Tibial artery (tissue), 4 donors: ENCODE measurements at places on chromosomes 2 and 18.

- DNase-seq: no peak
Measured at GRCh38 chr2:168722592-168722991, 79.8 kb upstream of the NOSTRIN start.

DNA sequence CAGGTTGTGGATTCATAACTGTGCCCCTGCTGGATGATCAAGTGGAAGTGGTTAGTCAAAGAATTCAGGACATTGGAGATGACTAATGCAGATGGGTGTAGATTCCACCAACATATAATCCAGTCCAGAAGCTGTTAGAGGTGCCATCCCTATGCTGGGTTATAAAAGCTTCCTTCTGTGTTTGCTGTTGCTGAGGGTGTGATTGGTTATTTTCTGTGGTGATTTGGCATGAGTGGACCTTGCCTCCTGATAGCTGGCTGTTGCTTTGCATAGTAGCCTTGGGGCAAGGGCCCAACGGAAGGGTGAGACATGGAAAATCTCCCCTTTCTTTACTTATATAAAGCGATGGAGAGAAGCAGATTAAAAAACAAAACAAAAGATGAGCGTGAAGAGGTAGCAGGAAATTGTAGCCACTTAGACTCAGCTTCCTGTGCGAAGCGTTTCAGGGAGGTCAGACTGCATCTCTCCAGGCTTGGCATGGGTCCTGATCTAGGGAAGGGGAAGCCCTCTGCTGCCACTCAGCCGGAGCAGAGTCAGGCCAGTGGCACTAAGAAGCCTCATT is 190.4 kb downstream of the FMNL2 start:
- peak; percentile 66 for DNase-seq

GRCh38 chr2:26327291-26328272 is 18.4 kb upstream of the SELENOI start:
- no peak for DNase-seq

- no peak for DNase-seq
Measured at GRCh38 chr2:99771681-99772333, 282.0 kb upstream of the REV1 start.

DNA sequence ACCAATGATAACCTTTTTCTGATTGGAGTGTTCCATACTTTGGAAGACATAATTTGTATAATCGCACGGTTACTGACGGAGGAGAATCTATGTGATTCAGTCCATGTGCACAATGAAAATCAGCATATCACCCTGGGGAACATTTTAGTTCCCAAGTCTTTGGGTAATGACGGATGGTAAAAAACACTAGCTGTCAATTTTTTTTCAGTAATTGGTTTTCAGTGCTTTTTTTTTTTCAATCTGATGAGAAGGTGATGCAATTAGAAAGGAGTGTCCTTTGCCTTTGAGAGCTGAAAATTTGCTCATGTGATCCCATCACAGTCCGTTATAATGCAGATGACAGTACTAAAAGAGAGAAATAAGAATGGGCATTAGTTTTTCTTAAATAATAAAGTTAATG is 51.9 kb upstream of the THOC1 start:
- no peak for DNase-seq

GRCh38 chr2:184004948-184005672 is 593.2 kb upstream of the ZNF804A start:
- no peak for DNase-seq

DNA sequence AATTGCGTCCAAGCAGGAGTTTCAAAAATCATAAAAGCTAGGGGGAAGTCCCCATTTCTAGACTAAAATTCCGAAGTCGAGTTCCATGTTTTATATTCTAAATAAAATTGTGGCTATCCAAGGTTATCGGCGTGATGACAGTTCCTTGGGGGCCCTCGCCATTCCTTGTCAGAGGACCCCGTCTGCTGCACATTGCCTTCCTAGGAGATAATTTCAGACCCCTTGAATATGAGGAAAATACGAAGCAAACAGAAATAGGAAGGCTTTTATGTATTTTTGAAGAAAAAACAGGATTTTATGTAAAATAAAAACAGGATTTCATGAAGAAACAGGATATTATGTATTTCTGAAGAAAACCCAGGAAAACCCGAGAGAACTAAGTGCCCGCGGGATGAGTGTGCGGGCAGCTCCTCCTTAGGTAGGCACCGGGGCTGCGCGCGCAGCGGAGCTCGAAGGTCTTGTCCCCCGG is 465 bp upstream of the PLEKHA3 start:
- DNase-seq: no peak

DNA sequence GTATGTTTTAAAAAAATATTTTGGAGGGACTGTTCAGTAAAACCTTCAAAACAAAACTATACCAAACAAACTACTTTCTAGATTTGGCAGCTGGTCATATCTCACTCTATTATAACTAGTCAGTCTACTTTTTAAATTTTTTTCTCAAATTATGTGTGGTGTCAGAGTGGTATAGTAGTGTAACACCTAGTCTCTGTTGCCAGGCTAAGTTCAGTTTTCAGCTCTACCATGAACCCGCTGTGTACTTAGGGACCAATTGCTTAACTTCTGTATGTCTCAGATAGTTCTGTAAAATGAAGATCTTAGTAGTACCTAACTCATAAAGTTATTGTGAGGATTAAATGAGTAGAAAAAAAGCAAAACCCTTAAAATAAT is 54.3 kb downstream of the GPD2 start:
- DNase-seq: no peak

GRCh38 chr2:127193164-127193966 is 26.7 kb downstream of the CYP27C1 start:
- no peak for DNase-seq

DNA sequence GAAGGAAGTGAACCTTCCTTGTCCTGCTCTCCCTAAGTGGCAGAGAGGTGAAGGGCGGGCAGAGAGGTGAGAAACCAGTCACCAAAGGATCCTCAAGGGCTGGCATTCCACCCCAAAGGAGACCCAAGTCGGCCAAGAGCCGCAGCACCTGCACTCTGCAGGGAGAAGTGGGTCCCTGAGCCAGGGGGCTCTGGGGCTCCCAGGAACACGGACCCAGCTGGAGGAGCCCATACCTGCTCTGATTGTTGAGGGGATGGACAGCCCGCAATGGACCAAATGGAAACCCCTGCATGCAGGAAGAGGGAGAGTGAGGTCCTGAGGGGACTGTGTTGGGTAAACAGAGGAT is 233.3 kb downstream of the ATAD2B start:
- DNase-seq: no peak

GRCh38 chr18:67199993-67200617 is 316.4 kb downstream of the DSEL start:
- no peak for DNase-seq

GRCh38 chr2:227134591-227134990 is 29.4 kb downstream of the COL4A4 start:
- no peak for DNase-seq

DNA sequence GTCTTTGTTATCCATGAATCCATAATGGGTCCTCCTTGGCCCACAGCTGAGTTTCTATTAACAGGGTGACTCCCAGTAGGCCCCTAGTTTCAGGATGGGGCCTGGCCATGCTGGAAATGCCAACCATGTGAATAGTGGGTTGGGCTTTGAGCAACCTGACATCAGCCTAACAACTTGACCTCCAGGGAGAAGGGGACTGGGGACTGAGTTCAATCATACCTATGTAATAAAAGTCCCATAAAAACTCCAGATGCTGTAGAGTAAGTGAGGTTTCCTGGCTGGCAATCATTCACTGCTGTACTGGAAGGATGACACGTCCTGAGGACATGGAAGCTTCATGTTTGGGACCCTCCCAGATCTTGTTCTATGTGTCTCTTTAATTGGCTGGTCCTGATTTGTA is 7.9 kb downstream of the REV1 start:
- no peak for DNase-seq

- DNase-seq: no peak
Measured at GRCh38 chr2:100211521-100211920, 69.1 kb upstream of the AFF3 start.

- no peak for DNase-seq
Measured at GRCh38 chr2:156526950-156527636, 90.9 kb downstream of the GPD2 start.

DNA sequence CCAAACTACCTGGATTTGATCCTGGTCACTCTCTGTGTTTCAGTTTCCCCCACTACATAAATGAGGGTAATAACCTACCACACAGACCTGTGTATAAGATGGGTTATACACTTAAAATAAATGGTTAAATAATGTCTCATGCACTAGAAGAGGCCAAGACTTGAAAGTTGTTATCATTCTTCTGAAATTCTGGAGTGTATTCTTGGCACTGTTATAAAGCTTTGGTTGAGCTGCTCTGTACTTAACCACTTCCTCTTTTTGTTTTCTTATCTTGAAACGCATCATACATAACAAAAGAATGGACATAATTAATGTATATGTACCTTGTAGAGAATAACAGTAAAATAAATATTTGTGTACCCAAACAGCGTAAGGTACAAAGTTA is 281.0 kb downstream of the AFF3 start:
- DNase-seq: no peak
